SK-N-MC (cell line): ENCODE measurements at places on chromosomes 7 and 10.

GRCh38 chr10:108180878-108181277 is 1016.4 kb upstream of the SORCS1 start:
- DNase-seq, result no peak

DNA sequence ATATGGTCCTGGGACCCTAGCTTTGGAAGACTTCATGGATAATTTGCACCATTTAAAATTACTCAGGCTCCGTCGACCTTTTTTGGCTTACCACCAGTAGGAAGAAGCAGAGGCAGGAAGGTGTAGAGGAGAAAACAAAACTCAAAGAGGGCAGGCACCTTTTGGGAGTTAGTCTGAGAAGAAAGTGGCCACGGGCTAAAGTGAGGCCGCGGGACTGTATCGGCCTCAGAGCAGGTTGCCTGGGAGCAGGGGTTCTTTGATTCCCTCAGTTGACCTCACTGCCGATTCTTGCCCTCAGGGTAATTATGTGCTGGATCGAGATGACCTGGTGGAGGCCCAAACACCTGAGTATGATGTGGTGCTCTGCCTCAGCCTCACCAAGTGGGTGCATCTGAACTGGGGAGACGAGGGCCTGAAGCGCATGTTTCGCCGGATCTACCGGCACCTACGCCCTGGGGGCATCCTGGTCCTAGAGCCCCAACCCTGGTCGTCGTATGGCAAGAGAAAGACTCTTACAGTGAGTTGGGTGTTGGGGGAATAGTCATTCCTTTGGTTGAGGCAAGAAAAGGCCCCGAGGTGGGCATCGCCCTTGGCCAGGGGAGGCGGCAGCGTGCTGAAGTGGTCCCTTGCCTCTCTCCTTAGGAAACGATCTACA is 3.1 kb downstream of the MEPCE start:
- no peak for DNase-seq

GRCh38 chr7:143265017-143265693 is 1.9 kb downstream of the GSTK1 start:
- DNase-seq, result no peak

DNA sequence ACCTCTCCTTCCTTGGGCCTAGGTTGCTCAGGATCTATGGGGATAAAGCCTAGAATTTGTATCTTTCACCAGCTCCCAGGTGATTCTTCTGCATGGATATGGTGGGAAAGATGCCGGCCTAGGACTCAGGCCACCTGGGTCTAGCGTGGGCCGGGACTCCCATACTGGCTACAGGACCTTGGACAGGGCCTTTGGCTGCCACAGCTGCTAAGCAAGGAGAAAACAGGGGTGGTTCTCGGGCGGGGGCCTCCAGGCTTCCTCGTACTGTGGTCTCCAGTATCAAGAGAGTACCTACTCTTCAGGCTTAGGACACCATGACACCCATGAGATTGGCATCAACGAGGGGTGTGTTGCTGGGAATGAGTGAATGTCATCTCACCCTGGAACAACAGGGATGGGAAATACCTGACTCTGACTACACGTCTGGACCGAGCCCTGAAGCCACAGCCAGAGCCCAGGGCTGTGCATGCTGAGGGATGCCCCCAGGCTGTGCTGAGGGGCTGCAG is 120.3 kb upstream of the ADAM12 start:
- DNase-seq, result no peak

DNA sequence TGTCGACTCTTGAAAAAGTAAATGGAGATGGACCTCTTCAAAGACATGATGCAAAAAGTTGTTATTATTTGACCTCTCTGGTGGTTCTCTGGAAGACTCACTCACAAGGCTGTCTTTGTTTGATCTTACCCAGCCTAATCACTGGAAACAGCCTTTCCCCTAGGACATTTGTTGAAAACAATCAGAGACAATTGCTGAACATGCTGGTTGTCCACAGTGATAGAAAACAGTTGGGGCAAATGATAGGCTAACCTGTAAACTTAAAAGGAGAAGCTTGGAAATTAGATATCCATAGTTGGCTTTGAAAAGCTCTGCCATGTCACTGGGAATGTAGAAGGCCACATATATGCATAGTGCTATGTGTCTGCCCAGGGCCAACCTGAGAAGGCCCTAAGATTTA is 22.9 kb upstream of the TES start:
- DNase-seq, result no peak

GRCh38 chr10:6242089-6242488 is 39.4 kb downstream of the PFKFB3 start:
- no peak for DNase-seq

DNA sequence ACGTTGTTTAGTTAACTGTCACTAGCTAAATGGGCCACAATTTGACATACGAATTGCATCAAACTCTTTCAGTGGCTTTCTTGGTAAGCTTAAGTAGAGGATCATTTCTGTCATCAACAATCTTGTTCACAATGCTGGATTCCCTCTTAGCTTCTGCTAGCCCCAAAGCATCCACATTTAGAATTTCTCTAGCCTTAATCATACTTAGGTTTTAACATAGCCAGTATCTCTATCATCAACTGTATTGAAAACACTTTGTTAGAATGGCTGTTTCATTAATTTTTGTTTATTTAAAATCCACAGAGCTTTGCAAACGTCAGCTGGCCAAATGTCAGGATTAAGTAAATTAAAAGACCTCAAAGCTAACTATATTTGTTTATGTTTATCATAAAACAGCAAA is 41.1 kb downstream of the ABRAXAS2 start:
- no peak for DNase-seq

DNA sequence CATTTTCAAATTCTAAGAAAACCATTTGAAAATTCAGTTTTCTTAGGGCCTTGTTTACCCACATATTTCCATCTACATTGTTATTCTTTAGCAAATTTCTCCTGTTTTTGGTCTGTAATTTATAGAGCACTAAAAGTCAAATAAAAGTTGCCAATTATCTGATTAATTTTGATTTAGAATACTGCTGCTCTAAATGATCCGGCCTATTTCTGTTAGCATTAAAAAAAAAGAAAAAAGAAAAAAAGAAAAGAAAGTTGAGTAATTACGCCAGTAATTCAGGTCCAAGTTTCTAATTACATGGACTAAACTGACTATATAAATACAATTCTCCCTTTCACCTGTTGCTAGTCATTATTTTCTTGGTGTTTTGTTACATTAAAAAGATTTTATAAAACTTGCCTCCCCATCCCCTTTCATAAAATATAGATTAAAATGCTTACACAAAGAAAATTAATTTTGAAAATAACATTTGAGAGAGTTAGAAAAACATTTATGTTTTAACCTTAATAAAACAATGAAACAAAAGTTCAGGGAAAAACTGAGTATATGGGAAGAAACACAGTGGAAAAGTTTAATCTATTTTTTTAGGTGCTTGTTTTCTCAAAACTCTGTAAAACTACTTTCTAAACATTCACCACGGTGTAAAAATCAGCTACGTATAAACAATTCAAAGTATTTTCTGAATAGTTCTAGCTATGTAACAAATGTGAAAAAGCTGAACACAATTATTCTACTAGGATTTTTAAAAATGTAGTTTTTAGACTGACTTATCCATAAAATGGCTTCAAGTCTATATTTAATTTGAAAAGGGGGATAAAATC is 6.8 kb upstream of the COMMD3 start:
- no peak for DNase-seq

GRCh38 chr7:25968205-25968993 is 183.6 kb upstream of the NFE2L3 start:
- DNase-seq, result no peak

GRCh38 chr7:2019711-2020511 is 212.8 kb downstream of the MAD1L1 start:
- no peak for DNase-seq

DNA sequence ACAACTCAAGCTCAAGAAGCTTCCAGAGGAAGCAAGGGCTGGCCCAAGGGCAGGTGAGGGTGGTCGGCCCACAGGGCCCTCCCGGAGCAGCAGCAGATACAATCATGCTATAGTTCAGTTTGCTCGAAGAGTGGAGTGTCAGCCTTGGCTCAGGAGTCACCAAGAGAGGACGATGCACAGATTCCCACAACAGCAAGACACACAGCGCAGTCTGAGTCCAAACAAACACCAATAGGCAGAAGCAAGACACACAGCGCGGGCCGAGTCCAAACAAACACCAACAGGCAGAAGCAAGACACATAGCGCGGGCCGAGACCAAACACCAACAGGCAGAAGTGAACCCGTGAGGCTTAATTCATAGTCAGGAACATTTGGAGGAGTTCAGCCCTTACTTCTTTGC is 138.4 kb downstream of the PTPRN2 start:
- no peak for DNase-seq

DNA sequence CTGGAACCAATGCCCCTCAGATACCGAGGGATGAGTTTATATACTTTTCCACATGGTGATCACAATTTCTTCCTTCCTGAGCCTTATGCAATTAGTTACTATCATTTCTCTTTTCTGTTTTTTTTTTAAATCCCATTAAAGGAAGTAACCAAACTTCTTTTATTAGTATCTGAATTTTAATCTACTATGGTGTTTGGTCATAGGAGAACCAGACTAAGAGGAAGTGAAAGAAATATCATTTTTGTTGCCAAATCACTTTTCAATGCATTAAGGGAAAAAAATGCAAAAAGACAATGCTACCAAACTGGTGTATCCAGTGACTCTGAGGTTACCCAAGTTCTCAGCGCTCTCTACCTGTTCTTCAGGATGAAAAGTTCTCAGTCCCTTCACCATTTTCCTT is 167.7 kb downstream of the NXPH1 start:
- no peak for DNase-seq

GRCh38 chr10:11140963-11141362 is 123.3 kb downstream of the CELF2 start:
- DNase-seq, result no peak

DNA sequence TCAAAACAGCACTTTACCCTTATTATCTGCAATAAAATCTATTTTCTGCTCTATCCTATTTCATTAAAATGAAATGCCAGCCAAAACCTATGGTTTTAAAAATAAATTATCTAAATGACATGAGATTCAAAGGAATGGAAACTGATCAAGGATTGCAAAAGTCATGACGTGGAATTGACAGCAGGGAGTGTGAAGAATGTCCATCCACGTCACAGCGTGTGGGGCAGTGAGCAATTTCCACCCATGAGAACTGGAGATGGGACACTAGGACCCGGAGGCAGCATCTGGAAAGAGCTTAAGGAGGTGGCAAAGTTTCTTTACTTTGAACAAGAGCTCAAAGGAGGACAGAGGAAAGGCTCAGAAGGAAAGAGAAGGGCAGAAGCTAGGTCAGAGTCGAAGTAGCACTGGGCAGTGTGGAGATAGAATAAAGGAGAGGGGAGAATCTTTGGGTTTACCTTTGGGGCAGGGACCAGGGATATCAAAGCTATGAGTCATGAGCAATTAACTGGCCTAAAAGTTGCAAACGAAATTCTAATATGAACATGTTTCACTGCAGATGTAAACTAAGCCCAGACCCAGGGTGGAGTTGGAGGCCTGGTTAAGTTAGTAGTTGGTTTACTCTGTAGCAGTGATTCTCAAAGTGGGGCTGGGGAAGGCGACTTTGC is 24.9 kb upstream of the STK17A start:
- DNase-seq, result no peak

DNA sequence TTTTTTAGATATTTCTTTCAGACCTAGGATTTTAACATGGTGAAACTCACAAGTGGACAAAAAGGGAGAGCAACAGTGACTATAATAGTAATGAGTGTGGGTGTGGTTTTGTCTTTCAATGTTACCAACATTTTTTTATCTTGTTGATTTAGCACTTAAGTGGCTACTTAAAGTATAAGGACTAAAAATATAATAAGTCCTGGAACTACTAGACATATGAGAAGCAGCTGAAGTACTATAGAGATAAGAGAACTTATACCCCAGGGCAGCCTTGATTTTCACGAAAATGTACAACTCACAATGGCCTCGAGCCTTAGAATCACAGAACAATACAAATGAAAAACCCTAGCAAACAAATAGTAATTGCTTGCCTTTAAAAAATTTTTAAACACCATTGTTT is 1151.8 kb downstream of the TYW1 start:
- no peak for DNase-seq

GRCh38 chr10:132412316-132413192 is 15.6 kb downstream of the PWWP2B start:
- DNase-seq, result no peak

DNA sequence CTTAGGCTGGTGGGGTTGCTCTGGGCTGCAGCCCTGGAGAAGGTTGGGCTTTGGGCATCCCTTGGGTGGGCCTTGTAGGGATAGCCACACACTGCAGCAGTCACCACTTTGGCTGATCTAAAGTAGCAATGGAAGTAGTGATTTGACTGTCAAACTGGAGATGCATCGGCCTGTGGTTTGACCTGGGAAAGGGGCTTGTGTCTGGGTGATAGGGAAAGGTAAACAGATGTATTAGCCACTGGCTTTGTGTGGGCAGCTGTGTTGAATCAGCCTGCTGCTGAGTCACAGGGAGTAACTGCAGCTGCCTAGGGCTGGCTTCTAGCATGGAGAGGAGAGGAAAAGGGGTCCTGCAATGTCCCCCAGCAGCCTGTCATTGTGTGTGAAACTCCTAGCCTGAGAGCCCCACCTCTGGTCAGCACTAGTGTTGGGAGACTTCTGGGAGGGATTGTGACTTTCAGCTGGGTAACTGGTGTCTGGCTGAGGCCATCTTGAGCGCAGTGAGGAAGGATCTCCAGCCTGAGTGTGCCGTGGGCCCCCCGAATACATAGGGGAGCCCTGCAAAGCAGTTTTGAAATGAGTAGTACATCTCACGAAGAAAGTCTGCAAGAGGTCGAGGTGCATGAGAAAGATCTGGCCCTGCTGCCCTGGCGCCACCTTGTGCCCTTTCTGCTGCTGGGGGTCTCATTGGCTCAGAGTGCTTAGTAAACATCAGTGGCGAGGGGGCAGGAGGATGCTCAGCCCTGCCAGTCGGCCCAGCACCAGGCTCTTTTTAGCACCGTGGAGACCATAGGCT is 117.3 kb downstream of the FANK1 start:
- no peak for DNase-seq

DNA sequence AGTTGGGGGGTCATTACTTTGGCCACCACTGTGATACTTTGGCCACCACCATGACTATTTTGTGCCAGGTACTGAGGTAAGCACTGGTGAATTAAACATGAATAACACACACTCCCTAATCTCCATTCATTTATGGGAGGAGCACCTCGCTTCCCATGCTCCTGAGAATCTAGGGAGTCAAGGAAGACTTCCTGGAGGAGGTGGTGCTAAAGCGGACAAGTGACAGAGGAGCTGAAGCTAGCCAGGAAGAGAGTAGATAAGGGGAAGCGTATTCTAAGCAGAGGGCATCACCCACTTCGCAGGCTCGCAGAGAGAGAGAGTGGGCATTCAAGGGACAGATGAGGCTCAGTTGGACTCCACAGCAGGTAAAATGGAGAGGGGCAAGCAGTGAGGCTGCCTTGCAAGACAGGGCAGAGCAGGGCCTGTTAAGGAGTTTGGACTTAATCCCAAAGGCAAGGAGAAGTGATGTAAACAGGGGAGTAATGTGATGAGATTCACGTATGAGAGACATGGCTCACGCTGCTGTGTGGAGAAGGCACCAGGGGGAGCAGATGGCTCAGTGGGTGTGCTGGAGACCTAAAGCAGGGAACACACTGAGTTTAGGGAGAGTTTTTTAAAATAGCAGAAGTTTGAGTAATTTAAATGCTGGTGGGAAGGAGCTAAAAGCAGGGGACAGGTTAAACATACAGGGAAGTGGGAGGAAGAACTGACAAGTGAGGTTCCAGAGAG is 21.3 kb upstream of the TMEM248 start:
- no peak for DNase-seq
